Activated T-helper 9 cell treated with anti-CD3 and anti-CD28 coated beads, Interleukin-2, amount 50 U/mL, for 16 hours (primary cell): ENCODE measurements at places on chromosomes 6 and 20.

GRCh38 chr6:18514180-18514579 is 127.0 kb downstream of the RNF144B start:
- no peak for DNase-seq

GRCh38 chr20:46222521-46223007 is 85.7 kb downstream of the CDH22 start:
- DNase-seq: no peak

DNA sequence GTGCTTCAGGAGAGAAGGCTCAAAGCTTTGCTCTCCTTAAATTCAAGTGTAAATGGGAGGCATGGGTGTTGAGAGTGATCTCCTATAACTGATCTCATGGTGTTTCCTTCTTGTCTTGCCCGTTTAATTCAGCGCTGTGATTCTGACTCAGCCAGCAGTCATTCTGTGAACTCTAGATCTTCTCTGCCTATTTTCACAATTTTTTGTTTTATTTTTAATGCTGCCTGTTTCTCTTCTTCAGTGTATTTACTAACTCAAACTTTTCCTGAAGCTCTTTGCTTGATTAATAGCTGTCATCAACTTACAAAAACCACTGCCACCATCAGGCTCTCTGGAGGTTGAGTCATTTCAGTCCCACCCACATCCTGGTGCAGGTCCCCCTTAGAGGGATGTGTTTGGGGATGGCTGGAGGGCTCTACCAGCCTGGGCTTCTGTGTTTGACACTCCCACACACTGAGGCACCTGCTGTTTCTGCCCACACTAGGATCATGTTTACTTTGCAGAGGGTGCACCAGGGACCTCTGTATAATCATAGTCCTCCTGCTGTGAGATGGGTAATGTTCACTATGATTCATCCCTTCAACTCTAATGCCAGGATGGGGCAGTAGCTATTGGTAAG is 94.0 kb downstream of the SHLD1 start:
- peak; percentile 46 for DNase-seq

- no peak for DNase-seq
Observed at GRCh38 chr6:150238846-150239407, 96.1 kb downstream of the PPP1R14C start.

- DNase-seq: no peak
Observed at GRCh38 chr20:62677678-62678077, 31.0 kb upstream of the NTSR1 start.

GRCh38 chr6:139920776-139921100 is 546.3 kb upstream of the CITED2 start:
- no peak for DNase-seq

- DNase-seq: no peak
Observed at GRCh38 chr20:60868316-60868891, 383.7 kb upstream of the CDH4 start.

DNA sequence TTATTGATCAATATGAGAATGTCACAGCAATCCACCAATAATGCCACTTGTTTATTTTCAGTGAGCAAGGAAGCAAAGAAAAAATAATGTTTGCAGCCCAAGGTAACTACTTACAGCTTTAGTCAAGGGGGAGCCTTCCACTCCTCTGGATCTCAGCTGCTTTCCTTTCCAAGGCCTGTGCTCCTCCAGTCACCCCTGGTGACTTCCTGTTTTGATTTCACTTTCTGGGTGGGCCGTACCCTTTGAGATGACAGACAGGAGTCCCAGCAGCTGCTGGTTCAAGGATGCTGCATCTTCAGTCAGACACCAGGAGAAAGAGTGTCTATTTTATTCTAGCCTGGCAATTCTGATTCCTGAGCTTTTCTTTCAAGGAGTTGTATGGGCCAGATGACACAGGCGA is 5.6 kb upstream of the VNN2 start:
- DNase-seq: no peak

DNA sequence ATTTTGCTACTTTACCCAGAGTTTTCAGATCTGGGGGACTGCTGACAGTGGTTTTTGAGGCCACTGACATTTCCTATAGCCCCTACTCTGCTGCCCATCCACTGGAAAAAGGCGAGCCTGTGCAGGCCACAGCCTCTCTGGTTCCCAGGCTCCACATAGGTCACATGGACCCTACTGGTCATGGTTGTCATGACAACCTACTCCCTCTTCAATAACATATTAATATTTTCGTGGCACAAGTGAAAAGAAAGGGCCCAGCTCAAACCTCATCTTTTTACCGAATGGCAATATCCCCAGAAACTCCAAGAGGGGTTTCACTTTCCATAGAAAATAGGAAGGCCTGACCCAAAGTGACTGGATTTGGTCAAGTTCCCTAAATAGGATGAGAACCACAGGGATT is 11.0 kb upstream of the FOXO3 start:
- DNase-seq: no peak

DNA sequence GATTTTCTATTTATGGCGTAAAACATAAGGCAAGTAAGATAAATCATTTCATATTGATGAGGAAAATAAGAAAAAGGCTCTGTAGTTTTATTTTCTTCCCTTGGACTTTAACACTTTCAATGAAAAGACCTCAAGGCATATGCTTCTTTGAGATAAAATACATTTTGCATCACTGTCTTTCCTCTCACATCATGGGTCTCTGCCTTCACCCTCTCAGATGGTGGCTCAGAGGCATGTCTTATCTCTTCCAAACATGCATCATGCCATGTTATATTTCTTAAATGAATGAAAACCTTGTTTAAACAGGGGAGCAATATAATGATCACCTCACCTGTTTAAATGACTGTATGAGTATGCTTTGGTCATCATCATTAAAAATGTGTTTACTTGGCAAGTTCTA is 59.3 kb downstream of the PRL start:
- no peak for DNase-seq

- no peak for DNase-seq
Observed at GRCh38 chr6:140319209-140319608, 944.8 kb upstream of the CITED2 start.

DNA sequence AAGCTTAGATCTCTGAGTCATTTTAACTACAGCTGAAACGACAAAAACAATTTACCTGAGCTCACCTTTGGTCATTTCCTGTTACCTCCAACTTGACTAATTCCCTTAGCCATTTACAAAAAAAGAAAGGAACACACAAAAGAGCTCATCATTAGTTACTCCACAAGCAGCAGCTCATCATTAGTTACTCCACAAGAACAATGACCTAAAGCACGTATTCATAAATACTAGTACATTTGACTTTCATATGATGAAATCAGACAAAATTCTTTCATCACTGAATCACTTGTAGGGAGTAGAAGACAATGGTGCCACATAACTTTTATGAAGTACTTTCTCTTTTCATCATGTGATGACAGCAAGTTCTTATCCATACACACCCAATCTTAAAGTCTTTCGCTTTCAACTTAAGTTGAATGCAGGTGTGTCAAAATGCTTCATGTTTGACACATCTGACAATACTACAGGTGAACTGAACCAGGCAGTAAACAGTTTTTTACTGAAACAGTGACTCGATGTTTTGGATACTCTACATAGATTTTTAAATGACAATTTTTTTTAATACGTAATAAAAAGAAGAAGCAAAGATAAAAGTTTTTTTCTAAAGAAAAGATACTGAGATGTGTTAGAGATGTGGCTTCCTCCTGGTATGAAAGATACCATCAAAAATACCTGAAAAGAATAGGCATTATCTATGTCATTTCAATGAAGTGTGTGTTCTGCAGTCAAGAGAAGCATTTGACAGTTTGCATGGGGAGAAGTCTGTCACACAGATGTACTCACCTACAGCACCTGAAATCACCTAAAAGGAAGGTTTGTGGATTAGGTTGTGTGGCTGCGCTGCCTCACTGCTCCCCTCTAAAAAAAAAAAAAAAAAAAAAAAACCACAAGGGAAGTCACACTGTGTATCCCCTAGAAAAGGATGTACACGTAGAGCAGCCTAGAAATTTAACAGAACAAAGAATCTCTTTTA is 109.1 kb downstream of the PRDM1 start:
- DNase-seq: no peak

DNA sequence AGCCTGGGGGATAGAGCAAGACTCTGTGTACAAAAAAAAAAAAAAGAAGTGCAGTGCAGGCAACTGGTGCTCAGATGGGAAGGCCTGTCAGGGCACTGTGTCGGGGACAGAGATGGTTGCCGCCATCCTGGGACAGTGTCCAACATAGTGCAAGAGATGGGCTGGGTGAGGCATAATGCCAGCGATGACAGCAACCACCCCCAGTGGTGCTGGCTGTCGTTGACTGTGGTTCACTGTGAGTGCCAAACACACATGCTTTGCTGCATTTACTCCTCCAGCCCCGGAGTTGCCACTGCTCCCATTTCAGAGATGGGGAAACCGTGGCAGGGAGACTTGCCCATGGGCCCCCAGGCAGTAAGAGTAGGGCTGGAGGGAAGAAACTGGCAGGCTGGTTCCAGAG is 5.2 kb upstream of the C20orf203 start:
- no peak for DNase-seq

GRCh38 chr6:110341663-110342596 is 16.2 kb downstream of the METTL24 start:
- no peak for DNase-seq

DNA sequence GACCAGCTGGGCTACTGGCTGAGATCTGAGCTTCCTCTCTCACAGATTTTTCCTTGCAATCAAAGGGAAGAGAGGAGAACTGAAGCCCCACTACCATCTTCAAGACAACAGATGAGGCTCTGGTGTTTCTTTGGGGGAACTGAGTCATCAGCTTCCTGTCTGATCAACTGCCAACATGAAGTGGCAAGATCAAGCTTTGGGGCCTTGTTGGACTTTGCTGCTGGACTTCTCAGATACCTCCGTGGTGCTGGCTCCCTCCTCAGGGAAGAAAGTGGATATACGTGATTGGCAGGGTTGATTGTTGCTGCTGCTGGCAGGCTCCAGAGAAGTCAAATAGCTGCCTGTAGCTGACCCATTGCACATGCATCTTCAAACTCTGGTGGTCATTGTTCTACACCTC is 3.6 kb upstream of the TOX2 start:
- DNase-seq: no peak

- DNase-seq: no peak
Observed at GRCh38 chr20:37711001-37711400, 17.2 kb downstream of the CTNNBL1 start.
